ENCODE measurements at places on chromosomes 13 and 19.

GRCh38 chr19:32254509-32254890, 90.9 kb upstream of the ZNF507 start:
- DNase-seq, result no peak

- no peak for DNase-seq
Measured at GRCh38 chr19:45901432-45901911, 941 bp downstream of the MYPOP start.

DNA sequence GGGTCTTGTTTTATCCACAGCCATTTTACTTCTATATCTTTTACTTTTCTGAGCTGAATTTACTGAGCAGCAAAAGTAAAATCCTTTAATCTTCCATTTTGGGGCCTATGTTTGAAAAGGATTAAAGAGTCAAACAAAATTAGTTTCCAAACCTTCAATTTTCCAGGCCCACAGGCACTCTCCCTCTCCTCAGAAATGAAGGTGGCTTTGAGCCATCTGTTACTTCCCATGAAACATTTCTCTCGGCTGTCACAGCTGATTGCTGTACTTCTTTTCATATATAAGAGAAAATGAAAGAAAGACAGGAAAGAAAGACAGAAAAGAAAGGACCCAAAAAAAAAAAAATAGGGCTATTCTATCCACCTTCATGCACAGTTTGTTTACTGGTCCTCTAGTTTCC, 194.9 kb downstream of the LACC1 start:
- no peak for DNase-seq

DNA sequence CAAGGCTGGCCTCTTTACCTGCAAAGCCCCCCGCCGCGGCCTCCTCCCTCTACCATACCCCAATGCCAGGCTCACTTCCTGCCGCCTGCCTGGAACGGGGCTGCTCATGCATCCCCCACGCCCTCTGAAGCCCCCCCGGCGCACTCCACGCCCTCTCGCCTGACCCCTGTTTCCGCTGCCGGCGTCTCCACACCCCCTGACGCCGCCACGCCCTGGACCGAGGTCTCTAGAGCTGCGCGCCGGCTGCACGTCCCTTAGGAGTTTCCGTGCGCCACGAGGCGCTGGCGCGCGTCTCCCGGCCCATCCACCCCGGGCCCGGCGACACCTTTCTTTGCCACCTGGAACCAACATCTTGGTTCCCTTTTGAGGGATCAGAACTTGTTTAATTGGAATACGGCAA, 16.0 kb downstream of the DPRX start:
- no peak for DNase-seq

DNA sequence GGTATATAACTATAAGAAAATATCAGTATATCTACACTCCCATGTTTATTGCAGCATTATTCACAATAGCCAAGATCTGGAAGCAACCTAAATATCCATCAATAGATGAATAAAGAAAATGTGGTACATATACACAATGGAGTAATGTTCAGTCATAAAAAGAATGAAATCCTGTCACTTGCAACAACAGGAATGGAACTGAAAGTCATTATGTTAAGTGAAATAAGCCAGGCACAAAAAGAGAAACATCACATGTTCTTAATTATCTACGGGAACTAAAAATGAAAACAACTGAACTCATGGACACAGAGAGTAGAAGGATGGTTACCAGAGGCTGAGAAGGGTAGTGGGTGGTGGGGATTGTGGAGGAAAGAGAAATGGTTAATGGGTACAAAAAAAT, 665.2 kb downstream of the TBC1D4 start:
- no peak for DNase-seq

DNA sequence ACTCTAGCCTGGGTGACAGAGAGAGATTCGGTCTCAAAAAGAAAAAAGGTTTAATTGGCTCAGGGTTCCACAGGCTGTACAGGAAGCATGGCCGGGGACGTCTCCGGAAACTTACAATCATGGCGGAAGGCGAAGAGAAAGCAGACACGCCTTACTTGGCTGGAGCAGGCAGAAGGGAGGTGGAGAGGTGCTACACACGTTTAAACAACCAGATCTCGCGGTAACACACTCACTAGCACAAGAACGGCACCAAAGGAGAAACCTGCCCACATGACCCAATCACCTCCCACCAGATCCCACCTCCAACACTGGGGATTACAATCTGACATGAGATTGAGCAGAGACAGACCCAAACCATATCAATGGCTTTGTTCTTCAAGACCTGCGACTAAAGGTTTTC, 12.8 kb downstream of the CASP14 start:
- no peak for DNase-seq

DNA sequence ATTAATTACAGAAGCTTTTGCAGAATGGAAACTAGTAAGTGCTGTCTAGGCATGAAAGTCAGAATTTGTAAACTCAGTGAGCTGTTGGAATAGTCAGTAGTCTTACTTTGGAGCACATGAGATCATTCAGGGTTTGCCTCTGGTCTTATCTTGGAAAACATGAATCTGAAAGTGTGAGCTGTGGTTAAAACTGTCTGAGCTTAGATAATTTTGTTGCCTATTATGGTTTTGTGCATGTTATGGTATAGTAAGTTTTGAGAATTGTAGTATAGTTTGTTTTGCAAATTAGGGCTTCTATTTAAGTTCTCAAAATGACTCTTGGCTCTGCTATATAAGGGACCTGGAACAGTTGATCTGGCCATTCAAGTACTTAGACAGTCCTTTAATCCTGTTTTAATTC, 53.7 kb upstream of the TRPC4 start:
- no peak for DNase-seq

DNA sequence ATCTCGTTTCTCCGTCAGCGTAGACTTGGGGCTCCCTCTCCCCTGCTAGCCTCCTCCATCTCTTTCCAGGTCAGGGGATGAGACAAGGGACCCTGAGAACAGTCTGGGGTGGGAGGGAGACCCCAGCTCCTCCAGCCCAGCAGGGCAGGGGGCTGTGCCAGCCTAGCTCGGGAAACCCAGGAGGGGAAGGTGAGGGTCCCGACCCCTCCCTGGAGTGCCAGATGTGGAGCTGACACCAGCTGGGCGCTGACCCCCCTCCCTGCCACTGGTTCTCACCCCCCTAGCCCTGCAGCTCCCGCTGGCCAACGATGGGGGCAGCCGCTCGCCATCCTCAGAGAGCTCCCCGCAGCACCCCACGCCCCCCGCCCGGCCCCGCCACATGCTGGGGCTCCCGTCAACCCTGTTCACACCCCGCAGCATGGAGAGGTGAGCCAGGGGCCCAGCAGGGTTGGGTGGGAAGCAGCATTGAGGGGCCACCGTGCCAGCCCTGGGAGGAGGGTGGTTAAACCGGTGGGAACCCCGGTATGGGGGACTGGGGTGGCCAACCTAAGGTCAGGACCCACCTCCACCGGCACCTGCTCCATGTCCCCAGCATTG, 5.1 kb upstream of the TGFBR3L start:
- no peak for DNase-seq

- DNase-seq, result no peak
Measured at GRCh38 chr13:51033421-51034185, 77.5 kb downstream of the C13orf42 start.

All from HFFc6 (cell line).